ENCODE measurements at places on chromosomes 11 and 22.
A peak's percentile ranks its signal among the peaks of the same experiment; 100 is the strongest.

DNA sequence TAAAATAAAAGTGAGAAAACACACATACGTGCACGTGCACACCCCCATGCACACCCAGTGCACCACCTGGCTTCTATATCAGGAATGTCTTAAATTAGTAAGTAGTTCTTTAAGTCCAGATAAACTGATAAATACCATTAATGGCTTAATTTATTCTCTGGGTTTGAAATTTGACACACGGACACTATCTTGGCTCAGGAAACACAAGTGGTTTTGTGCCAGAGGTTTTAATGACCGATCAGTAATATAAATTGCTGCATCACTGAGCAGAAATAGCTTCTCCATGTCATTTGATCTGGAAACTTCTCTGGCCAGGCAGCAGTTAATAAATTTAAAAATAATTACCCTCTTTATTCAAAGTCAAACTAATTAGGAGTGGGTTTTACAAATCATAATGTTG lies 101.5 kb upstream of the NNMT start:
- DNase-seq, result no peak

- peak; percentile 77 for DNase-seq
These were observed 4.8 kb upstream of the POU2F3 start for GRCh38 chr11:120235024-120235628.

GRCh38 chr11:31996159-31996881 lies 94.6 kb upstream of the RCN1 start:
- DNase-seq, result no peak

GRCh38 chr11:69887841-69888427 lies 68.7 kb upstream of the FGF3 start:
- DNase-seq, result no peak

- peak; percentile 93 for DNase-seq
These were observed 3.6 kb downstream of the AHNAK start for GRCh38 chr11:62542750-62543567.

DNA sequence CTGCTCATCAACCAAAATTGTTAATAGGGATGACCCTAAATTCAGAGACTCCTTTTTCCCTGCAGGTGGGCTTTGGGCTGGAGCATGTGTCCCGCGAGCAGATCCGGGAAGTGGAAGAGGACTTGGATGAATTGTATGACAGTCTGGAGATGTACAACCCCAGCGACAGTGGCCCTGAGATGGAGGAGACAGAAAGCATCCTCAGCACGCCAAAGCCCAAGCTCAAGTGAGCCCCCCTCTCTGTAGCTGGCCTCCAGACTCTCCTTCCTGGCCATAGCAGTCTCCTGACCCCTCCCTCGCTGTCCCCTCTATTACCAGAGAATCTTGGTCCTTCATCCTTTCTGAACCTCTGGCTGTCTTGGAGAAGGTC lies 47.9 kb upstream of the RAB1B start:
- no peak for DNase-seq

DNA sequence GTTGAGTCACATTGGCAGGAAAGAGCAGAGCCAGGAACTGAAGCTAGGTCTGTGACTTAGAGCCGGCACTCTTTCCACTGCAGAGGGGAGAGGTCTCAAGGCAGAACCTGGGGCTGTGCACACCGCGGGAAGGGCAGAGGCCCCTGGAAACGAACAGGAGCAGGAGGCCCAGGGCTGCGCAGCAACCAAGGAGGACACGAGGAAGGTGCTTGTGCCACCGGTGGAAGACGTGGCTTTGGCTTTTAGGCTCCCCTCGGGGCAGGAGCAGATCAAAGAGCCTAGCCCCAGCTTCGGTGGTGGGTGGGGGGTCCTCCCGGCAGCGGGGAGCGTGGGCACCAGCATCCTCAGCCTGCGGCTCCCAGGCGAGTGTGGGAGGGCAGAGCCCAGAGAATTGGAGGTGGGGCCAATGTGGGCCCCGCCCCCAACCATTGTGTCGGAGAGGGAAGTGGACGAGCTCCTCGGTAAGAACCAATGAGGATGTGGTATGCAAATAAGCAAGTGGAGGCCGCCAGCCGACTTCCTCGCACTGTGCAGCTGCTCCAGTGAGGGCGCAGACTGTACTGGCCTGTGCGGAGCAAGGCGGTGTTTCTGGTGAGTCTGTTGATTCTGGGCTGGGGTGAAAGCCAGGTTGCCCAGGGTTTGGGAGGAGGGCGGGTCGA lies at the start of gene CCDC116:
Gene CCDC116 (plus strand): TSS at position 524 of the 659 bp plus-strand sequence. CDS start 422 bp downstream, outside the sequence.
- peak; percentile 82 for DNase-seq

DNA sequence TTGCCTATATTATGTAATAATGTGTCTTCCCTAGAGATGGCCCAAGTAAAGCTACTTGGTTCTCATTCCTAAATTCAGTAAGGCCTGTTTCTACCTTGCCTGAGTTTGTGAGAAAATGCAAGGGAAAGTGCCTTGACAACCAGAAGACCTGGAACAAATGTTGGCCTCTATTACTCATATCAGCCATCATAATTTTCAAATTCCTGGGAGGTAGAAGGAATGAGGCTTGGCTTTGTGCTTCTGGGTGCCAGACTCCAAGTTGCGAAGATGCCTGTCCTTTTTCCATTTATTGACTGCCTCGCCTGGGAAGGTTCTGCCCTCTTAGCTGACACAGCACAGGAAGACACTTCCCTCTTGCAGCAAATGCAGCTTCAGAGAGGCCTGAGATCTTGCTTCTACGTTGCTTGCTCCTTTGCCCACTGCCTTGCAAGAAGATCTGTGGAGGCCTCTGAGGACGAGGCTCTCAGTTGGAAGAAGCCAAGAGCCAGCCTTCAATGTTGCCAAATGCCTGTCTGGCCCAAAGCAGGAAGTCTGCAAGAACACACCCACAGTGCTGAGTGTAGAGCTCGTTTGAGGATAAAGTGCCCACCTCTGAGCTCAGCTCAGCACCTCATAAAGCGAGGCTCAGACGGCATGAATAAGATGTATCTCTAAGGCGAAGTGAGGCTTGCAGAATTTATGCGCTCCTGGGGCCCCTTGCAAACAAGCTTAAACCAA lies 120.1 kb downstream of the GALNT18 start:
- no peak for DNase-seq

DNA sequence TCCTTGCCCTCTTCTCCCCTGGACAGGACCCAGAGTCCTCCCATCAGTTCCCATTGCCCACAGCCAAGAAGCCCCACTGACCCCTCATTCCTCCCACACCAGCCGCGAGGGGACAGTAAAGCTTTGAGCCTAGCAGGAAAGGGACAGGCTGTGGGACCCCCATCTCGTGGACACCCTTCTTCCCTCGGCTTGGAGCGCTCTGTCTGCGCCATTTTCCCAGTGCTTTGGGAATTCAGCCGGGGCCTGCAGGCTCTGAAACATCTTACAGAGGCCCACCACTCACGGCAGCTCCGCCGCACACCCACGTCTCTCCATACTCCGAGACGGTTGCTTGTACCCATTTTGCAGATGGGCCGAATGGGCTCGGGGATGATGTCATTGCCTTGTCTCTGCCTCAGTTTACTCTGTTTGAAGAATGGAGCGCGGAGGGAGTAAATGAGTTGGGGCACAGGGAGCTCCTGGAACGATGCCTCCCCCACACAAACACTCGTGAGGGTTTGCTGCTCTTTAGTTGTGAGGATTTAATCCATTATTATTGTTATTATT lies 447.7 kb downstream of the TBC1D22A start:
- DNase-seq, result no peak

GRCh38 chr11:27255447-27255828 lies 107.6 kb downstream of the CCDC34 start:
- no peak for DNase-seq

Data from stimulated activated effector memory CD8-positive, alpha-beta T cell treated with anti-CD3 and anti-CD28 coated beads, Interleukin-12 subunit alpha, Interleukin-12 subunit beta, amount 100 ng/mL, for 72 hours (primary cell).